Activated T-helper 1 cell treated with anti-CD3 and anti-CD28 coated beads, Interleukin-2, amount 50 U/mL, for 16 hours (primary cell): ENCODE measurements at places on chromosomes 1 and 21.

GRCh38 chr1:3274972-3275371 lies 179.5 kb upstream of the ARHGEF16 start:
- no peak for DNase-seq

GRCh38 chr1:8974551-8974950 lies 28.9 kb downstream of the CA6 start:
- no peak for DNase-seq

- DNase-seq = no peak
Measured at GRCh38 chr1:42176902-42177519, 12.5 kb upstream of the GUCA2A start.

- no peak for DNase-seq
Measured at GRCh38 chr1:7293702-7294629, 477.1 kb upstream of the VAMP3 start.

- DNase-seq = no peak
Measured at GRCh38 chr1:187985145-187985896, 1156.6 kb downstream of the PLA2G4A start.

- no peak for DNase-seq
Measured at GRCh38 chr21:17536381-17536780, 23.5 kb downstream of the CXADR start.

- DNase-seq = no peak
Measured at GRCh38 chr1:181064011-181064623, 24.4 kb upstream of the IER5 start.

DNA sequence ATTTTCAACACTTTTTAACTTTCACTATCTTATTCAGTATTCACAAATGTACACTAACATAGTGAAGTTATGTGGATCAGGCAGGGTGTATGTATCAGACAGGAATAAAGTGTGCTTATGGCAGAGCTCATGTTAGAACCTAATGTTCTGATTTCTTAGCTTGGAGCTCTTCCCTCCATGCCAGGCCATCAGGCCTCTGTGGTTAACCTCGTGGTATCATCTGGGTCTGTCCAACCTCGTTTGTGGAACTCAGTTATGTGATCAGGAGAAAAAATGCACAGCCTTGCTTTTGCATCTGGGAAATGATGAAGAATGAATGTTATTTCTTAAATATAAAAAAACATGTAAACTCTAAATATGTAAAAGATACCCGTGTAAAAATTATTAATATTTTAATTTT lies 86.9 kb downstream of the MPZL1 start:
- DNase-seq = no peak

GRCh38 chr1:28297826-28298225 lies 31.0 kb upstream of the MED18 start:
- DNase-seq = no peak

DNA sequence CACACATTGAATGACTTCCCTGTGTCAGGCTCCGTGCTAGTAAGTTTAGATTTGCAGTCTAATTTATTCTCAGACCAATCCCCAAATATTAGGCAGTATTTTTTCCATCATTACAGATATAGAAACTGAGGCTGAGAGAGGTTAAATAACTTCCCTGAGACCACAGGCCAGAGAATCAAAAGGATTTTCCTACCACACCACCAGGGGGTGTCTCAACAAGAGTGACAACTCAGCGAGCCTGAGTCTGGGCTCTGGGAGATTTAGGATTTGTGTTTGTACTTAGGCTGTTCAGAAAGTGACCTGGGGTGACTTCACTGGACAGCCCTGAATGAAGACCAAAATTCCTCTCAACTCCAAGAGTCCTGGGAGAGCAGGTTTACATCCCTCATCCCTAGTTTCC lies 13.3 kb upstream of the LCE5A start:
- no peak for DNase-seq

DNA sequence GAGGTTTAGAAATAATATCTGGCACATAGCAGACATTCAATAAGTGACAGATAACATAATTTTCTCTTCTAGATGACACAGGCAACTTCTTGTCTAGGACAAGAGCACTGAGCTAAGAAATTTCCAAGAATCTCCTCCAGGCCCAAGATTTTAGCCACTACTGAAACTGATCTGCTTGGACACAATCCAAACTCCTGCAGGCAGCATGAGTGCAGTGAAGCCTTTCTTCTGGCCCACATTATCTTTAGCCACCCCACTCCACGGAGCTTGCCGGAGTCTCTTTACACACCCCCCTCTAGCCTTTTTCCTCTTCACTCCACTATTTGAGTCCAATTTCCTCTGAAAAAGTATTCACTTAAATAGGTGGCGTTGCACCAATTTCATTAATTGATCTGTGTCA lies 142.9 kb upstream of the DUSP10 start:
- no peak for DNase-seq

GRCh38 chr1:25799352-25799934 lies 550 bp upstream of the SELENON start:
- no peak for DNase-seq

DNA sequence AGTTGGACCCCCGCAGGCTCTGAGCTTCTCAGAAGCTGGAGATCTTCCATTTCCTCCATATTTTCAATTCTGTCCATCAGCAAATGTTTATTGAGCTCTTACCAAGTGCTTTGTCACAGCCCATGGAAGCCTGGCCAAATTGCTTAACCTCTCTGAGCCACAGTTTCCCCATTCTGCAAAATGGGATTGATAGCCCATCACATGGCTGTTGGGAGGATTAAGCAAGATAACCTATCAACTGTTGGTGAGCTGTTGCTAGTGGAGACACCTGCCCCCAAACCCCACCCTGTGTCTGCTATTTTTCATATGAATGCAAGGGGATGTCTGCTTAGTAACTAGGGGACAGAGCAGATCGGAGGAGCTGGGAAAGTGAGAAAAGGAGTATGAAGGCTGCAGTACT lies 38.3 kb downstream of the CD34 start:
- no peak for DNase-seq

GRCh38 chr1:64111787-64112186 lies 91.6 kb upstream of the UBE2U start:
- DNase-seq = no peak

- no peak for DNase-seq
Measured at GRCh38 chr1:64482720-64483119, 12.8 kb downstream of the CACHD1 start.

- no peak for DNase-seq
Measured at GRCh38 chr1:116506132-116507004, 64.5 kb downstream of the CD58 start.

DNA sequence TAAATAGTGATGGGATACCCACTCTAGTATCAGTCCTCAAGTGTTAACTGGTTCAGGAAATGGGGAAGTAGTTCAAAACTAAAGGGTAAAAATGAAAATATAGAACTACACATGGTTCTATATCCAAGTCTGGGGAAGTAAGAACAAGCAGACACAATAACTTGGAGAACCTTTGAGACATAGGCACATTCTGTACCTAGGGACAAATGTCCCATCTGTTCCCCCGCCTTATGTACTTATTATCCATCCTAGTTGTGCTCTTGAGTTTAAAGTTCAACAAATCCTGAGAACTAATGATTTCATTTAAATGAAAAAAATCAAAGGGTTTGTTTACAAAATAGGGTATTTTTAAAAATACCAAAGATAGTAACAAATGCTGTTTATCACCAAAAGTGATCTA lies 32.5 kb downstream of the WNT2B start:
- DNase-seq = no peak

DNA sequence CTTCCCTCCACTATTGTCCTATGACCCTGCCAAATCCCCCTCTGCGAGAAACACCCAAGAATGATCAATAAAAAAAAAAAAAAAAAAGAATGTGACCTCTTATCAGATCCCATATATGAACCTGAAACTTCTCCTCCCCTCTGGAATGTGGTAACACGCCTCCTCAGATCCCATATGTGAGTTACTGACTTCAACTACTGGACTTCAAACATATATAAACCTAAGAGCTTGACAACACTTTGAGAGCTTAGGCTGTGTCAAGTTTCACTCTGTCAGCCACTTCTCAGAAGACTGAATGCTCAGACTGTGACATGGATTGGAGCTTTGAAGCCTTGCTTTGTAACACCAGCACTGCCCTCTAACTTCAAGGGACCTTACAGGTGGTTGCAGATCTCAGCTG lies 148.4 kb downstream of the COP1 start:
- no peak for DNase-seq
